ENCODE measurements at places on chromosomes 1 and 21.

DNA sequence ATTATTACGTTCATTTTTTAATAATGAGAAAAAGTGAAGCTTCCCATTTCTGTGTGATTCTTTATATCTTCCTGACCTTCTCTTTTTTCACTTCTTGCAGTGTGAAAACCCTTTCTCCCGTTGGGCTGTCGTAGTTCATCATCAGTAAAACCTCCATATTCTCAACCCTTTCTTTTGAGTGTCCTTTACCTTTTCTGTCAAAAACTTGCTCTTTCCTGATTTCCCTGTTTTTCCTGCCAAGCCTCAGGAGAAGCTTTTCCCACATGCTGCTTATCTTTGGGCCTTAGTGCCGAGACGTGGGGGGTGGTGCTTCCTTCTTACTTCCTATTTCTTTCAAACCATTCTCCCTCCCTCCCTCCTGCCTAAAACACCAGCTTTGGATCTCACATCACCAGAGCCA is 46.1 kb downstream of the UCK2 start:
- DNase-seq: no peak

GRCh38 chr1:109213345-109213823 is 334 bp upstream of the SARS1 start:
- DNase-seq: no peak

GRCh38 chr1:161727256-161727924 is 6.0 kb downstream of the FCRLB start:
- DNase-seq: no peak

DNA sequence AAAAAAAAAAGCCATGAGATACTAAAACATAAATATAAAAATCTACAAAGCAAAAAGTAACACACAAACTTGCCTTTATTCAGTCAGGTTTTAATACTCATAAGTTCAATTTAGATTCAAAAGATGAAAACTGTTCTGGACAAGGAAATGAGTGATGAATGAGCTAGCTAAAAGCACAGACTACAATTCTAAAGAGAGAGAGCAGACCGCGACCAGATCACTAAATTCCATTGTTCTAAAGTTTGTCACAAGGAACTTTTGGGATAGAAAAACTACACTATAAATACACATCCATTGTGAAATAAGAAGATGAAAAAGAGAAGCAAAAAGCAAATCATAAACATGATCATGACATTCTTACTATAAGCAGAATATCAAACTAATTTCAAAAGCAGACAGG is 1.7 kb downstream of the ODF2L start:
- peak; percentile 24 for DNase-seq

GRCh38 chr1:48619539-48619938 is 147.5 kb upstream of the SPATA6 start:
- peak; percentile 9 for DNase-seq
